ENCODE measurements at places on chromosomes 3 and 15.
A peak's percentile ranks its signal among the peaks of the same experiment; 100 is the strongest.

GRCh38 chr3:190616637-190617036 lies 102.8 kb downstream of the IL1RAP start:
- DNase-seq: no peak

DNA sequence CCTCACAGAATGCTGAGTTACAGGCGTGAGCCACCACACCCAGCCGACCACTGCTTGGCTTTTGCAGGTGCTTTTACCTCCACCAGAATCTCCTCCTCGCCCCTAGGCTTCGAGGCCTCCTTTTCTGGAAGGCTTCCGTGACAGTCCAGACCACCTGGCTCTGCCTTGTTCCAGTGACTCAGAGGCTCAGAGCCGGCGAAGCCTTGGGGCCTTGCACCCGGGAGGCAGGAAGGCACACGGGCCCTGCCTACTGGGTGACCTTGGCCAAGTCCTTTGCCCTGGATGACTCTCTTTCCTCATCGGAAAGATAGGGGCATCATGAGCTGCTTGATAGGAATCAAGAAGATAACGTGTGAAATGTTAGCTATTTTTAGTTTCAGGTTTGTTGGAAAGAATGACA lies 31.3 kb upstream of the FURIN start:
- no peak for DNase-seq

DNA sequence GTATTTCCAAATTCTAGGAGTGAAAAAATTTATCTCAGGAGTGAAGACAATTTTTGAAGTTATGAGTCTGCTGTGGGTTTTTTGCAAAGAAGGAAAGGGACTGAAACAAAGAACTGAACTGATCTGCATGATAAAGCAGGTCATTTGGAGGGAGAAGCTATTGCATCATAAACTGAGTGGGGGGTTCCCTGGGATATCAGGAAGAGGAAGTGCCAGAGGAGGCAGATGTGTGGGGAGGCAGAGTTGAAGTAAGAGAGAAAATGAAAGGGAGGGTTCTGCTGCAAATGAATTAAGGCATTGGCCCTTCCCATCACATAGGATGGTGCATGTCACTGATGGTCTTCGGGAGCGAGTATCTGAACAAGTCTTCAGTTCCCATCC lies 379.2 kb downstream of the VPS13C start:
- DNase-seq: no peak

DNA sequence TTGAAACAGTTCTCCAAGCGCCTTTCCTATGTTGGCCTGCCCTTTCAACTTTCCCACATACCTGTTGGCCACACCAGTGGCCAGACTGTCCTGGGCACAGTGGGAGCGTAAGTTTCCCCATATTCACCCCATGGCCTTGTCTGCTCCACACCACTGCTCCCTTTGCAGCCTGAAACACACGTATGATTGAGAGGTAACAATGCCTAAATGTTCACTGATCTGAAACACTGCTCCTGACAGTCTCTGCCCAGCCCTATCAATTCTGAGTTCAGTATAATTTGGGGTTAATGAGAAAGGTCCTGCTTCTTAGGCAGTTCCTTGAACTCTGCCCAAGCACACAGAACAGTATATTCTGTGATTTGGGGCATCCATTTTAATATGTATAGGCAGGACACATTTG lies 52.2 kb downstream of the ANXA2 start:
- DNase-seq: no peak

GRCh38 chr3:130488288-130488687 lies 28.7 kb upstream of the COL6A6 start:
- no peak for DNase-seq

GRCh38 chr3:151391720-151392119 lies 7.2 kb upstream of the P2RY12 start:
- DNase-seq: no peak

DNA sequence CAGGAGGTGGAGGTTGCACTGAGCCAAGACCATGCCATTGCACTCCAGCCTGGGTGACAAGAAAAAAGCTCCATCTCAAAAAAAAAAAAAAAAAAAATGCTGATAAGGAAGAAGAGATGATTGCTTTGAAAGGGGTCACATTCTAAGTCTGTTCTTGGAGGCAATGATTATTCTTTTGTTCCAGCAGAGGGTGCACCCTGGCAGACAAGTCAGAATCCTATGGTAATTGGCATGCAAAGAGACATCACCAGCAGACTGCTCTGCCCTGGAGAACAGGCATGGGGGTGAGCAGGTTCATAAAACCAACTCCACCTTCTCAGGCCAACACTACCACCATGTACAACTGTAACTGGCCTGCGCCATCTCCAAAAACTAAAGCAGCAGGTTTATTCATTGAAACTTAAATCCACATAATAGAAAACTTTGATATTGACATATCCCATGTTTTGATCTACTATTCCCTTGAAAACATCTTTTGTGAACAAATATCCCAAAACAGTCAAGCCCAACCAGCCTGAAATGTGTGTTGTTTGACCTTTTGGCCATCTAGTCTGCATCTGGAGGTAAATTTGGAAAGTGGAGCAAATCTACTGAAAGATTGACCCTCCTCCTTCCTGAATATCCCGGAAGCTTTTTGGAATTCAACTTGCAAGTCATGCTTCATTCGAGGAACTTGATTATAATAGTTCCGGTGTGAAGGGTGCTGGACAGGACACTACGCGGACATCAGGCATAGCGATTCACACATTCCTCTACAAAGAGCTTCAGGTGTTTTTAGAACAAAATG lies 100.3 kb downstream of the MECOM start:
- no peak for DNase-seq

DNA sequence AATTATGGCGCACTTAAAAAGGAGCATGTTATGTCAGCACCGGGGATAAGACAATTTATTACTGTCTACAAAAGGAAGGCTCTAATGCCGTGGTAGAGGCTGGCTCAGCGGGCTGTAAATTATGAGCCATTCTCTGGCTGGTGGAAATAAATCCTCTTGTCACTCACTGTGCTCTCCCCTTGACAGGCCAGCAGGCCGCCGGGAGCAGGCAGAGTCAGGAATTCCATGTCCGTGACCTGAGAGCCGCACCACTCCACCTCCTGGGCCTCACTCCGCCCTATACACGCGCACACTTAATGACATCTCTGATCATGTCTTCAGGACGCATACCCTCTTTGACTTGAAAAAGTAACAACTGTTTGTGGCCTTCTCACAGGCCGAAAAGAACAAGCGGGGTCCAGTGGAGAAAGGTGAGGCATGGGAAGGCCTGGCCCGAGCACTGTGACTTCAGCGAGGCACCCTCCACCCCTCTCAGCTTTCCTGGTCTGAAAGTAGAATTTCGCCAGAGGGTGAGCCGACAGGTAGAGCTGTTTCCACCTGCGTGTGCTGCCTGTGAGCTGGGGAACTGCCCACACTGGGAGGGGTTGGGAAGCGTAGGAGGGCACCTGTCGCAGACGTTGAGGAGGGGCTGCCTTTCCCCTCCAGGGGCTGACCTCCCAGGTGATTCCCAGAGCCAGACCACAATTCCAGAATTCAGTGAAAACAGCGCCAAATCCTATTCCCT lies 13.2 kb upstream of the PCSK6 start:
- DNase-seq: no peak

DNA sequence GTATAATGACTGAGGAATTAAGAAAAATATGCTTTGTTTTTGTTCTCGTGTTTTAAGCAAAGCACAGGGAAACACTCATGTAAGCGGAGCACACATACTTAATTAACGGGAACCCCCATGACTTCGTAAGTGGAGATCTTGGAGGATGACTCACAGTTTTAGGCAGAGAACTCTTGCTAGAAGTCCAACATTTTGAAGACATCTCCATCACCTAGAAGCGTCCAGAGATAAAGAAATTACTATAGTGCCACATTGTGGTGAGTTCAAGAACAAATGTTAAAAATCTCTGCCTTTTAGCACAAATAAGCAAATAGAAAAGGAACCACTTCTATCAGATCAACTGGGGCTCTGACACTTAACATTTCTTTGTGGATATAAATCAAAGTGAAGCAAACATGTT lies 194.1 kb upstream of the ARHGEF26 start:
- DNase-seq: no peak

- no peak for DNase-seq
These were observed 7.0 kb downstream of the PPCDC start for GRCh38 chr15:75030424-75030823.

- DNase-seq: no peak
These were observed 304.9 kb upstream of the WNT5A start for GRCh38 chr3:55792009-55792408.

GRCh38 chr3:122564155-122564912 lies at the start of the genes DTX3L and PARP9:
DTX3L (plus strand) TSS chr3:122564338; CDS start chr3:122564427, 89 bp downstream.
PARP9 (minus strand) TSS chr3:122564300; CDS start chr3:122559620, 4,680 bp downstream.
- peak; percentile 86 for DNase-seq

GRCh38 chr15:96123028-96123400 lies 207.5 kb upstream of the NR2F2 start:
- DNase-seq: no peak

DNA sequence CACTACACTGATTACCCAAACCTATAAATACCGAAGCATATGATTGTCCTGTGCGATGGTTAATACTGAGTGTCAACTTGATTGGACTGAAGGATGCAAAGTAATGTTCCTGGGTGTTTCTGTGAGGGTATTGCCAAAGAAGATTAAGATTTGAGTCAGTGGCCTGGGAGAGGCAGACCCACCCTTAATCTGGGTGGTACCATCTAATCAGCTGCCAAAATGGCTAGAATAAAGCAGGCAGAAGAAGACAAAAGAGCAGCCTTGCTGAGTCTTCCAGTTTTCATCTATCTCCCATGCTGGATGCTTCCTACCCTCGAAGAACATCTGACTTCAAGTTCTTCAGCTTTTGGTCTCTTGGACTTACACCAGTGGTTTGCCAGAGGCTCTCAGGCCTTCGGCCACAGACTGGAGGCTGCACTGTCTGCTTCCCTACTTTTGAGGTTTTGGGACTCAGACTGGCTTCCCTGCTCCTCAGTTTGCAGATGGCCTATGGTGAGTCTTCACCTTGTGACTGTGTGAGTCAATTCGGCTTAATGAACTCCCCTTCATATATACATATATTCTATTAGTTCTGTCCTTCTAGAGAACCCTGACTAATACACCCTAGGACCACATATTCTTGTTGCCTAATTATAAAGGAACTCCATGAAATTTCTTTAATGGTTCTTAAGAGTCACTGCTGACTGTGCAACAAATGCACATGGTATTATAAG lies 31.7 kb downstream of the CSNK1G1 start:
- DNase-seq: no peak

GRCh38 chr3:16320711-16321110 lies 55.7 kb downstream of the OXNAD1 start:
- DNase-seq: no peak

- no peak for DNase-seq
These were observed 1.6 kb upstream of the NTRK3 start for GRCh38 chr15:88258093-88258641.

GRCh38 chr3:13194285-13195209 lies 121.3 kb upstream of the IQSEC1 start:
- DNase-seq: no peak

DNA sequence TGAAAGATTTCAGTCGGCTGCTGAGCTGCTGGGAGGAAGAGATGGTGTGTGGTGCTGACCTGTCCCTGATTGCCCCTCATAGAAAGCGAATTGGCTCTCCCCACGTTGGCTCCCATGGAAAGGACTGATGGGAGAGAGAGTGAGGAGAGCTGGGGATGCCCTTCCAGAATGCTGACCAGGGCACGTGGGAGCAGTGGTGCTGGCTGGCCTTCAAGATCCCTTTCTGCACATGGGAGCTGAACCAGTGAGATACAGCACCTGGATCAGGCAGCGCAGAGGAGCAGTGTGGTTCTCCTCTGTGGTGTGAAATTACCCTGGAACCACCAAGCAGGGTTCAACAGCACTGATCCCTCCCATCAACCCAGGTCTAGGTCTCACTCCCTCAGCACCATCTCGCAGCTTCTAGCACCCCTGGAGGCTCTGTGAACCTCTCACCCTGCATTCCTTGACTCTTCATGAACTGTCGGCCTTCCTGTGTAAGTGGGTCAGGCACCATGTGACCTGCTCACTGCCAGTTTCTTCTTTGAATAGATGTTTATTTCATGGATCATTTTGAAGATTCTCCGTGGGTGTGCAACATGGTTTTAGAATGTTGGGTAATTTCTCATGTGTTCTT lies 55.7 kb downstream of the CACNA1D start:
- DNase-seq: no peak

DNA sequence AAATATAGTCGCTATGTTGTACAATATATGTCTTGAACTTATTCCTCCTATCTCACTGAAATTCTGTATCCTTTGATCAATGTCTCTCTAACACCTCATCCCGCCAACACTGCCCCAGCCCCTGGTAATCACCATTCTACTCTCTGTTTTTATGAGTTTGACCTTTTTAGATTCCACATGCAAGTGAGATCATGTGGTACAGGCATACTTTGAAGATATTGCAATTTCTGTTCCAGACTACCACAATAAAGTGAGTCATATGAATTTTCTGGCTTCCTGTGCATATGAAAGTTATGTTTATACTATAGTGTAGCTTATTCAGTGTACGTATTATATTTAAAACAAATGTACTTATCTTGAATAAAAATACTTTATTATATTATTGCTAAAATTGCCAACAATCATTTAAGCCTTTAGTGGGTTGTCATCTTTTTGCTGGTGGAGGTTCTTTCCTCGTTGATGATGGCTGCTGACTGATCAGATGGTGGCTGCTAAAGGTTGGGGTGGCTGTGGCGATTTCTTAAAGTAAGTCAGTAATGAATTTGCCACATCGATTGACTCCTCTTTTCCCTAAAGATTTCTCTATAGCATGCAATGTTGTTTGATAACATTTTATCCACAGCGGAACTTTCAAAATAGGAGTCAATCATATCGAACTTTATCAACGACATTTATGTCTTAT lies 257.2 kb downstream of the NFKBIZ start:
- no peak for DNase-seq

- no peak for DNase-seq
These were observed 815 bp downstream of the SPINT1 start for GRCh38 chr15:40844696-40845030.

GRCh38 chr3:121913305-121913990 lies 19.2 kb downstream of the SLC15A2 start:
- no peak for DNase-seq

DNA sequence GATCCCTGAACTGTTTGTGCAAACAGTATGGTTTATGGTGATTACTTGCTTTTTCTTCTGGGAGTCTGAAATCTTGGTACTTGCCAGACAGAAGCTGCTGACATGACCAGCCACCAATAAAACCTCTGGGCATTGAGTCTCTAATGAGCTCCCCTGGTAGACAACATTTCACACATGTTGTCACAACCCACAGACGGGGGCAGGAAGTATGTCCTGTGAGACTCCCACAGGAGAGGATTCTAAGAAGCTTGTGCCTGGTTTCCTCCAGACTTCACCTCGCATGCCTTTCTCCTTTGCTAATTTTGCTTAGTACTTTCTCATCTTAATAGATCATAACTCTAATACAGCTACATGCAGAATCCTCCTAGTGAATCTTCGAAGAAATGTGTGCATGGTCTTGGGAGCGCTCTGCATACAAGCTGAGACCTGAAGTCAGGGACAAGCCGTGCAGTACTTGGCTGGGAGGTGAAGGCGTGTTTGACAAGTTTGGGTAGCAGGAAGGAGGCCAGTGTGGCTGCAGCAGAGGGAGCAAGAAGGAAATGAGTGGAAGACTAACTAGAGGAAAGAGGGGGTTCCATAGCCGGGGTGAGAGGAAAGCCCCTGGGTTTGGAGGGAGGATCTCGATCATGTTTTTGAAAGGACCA lies 49.0 kb downstream of the B3GNT5 start:
- DNase-seq: no peak
